Left renal pelvis (tissue), 4 donors: ENCODE measurements at places on chromosomes 5 and 9. TPM values are rescaled to one million over a fixed set of nuclear protein-coding genes. Genes with fewer than 3 reads are reported as not detected.

Gene C9orf57
- polyA plus RNA-seq, result not detected

- no peak for DNase-seq
Measured at GRCh38 chr9:107007402-107007801, 144.4 kb downstream of the ZNF462 start.

DNA sequence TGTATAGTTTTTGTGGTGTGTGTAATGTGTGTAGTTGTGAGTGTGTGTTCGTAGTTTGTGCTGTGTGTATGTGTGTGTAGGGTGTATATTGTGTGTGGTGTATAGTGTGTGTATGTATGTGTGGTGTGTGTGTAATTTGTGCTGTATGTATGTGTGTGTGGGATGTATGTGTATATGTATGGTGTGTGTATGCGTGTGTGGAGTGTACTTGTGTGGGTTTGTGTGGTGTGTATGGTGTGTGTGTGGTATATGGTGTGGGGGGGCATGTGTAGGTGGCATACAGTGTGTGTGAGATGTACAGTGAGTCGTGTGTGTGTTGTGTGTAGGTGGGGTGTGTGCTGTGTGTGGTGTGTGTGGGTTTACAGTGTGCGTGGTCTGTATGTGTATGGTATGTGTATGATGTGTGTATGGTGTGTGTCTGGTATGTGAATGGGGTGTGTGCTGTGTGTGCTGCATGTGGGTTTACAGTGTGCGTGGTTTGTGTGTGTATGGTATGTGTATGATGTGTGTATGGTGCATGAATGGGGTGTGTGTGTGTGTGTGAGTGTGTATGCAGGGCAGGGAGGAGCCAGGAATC is 125.2 kb downstream of the GADD45G start:
- DNase-seq, result no peak

- no peak for DNase-seq
Measured at GRCh38 chr5:159527546-159528254, 197.4 kb upstream of the IL12B start.

- DNase-seq, result no peak
Measured at GRCh38 chr5:80632700-80633099, 21.8 kb upstream of the MSH3 start.

Gene FOXD4L6
- polyA plus RNA-seq, result not detected

Gene FOXD4L5
- polyA plus RNA-seq, result 0.11 TPM

DNA sequence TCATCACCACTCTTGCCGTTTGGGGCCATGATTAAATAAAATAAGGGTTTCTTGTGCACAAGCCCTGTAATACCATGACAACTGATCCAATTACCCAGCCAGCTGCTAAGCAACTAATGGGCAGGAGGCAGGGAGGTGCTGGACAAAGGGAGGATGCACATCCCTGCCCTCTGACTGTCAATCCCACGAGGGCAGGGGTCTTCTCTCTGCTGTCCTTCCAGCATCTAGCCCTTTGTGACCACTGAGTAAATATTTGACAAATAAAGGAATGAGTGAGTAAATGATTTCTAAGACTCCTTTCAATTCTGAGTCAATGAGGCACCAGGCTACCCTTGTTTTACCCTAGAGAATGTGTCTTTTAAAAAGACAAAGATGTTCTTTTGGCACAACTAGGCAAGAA is 247.1 kb downstream of the SYK start:
- DNase-seq, result no peak

DNA sequence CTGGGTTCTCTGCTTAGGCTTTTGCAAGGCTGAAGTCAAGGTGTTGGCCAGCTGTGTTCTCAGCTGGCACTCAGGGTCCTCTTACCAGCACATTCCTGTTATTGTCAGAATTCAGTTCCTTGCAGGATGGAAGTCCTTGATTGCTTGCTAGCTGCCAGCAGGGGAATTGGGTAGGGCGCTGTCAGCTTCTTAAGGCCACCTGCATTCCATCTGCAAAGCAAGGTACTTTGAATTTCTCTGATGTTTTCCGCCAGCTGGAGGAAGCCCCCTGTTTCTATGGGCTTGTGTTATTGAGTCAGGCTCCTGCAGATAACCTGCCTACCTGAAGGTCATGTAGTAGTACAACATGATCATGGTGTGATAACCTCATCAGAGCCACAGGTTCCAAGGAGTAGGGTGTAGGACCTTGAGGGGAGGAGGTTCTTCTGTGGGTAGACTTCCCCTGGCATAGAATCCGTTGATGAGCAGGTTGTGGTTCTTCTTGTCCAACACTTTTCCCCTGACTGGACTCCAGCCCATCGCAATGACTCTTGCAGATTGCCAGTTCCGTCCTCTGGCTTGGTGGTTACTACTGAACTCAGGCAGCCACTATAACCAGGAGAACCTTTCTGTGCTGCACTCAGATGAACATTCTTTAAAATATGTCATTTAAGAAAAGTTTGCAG is 6.8 kb downstream of the TENT4A start:
- DNase-seq, result no peak

Gene SLC23A1
- 16.2 TPM for polyA plus RNA-seq

GRCh38 chr5:172800088-172800551 is 29.1 kb upstream of the DUSP1 start:
- no peak for DNase-seq

Gene PLEKHG4B
- polyA plus RNA-seq, result 17.1 TPM

Gene PCDHAC2
- polyA plus RNA-seq, result 0.96 TPM

DNA sequence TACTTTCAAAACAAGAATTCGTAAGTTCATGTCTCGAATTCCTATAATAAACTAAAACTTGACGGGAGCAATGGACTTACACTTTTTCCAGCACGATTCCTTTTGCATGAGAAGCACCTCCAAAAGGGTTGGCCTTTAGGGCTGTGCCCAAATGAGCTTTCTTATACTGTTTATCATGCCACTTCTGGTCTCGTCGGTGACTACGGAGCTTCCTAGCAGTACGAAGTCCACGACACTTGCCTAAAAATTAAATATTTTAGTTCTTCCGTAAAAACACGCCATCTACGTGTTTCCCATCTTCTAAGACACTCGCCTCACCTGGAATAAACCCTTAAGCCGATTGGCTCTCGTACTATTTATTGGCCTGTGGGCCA is 554 bp downstream of the RPS23 start:
- DNase-seq, result no peak

Gene CDX1
- 0.40 TPM for polyA plus RNA-seq

DNA sequence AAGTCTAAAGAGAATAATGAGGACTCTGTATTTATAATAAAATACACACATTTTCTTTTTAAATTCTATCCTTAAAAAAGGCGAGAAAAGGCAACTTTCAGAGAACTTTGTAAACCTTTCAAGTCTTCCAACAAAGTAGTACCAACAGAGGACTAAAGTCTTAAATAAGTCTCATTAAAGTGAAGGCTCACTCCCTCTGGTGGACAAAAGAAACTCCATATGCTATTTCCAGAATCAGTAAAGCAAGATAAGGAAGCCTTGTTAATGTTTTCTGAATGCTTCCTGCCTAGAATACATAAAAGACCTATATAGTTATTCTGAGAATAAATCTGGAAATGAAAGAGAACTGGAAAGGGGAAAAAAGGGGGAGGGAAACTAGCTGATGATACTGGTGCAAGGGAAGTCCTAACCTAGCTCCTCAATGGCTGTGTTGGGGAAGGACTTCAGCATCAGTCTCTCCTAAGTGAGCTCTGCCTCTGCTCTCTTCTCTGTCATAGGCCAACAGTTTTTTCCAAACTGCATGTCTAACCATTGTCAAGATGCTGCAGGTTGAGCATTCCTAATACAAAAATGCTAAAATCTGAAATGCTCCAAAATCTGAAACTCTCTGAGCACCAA is 7.2 kb downstream of the HMGCS1 start:
- DNase-seq, result no peak

DNA sequence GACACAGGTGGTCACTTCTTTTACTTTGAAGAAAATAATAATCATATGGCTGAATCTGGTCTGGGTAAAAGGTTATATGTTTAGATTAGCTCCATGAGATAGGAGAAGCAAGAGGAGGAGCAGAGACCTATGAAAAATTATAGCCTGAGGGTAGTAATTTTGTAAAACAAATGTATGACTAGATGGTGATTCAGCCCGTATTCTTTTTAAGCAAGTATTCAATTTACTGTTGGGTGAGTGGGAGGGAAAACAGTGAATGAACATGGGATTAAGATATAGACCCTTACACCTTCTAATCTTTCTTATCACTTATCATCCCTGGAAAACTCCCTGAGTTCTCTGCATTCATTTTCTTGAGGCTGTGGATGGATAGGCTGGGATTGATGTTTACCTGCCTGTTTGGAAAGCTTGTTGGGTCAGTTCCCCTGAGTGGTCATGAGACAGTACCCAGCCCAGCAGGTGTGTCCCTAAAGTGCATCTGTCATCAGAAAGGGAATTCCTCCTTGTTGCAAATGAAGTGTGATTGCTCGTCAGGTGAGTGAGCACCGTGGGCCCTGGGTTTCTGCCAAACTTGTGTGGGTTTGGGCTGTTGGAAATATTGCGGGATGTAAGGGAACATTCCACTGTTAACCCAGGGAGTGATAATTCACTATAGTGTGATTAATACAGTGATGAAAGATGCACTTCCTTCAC is 101.2 kb upstream of the GDNF start:
- no peak for DNase-seq

GRCh38 chr9:92632641-92633040 is 37.3 kb downstream of the IPPK start:
- no peak for DNase-seq

Gene PCA3
- 0.19 TPM for polyA plus RNA-seq

DNA sequence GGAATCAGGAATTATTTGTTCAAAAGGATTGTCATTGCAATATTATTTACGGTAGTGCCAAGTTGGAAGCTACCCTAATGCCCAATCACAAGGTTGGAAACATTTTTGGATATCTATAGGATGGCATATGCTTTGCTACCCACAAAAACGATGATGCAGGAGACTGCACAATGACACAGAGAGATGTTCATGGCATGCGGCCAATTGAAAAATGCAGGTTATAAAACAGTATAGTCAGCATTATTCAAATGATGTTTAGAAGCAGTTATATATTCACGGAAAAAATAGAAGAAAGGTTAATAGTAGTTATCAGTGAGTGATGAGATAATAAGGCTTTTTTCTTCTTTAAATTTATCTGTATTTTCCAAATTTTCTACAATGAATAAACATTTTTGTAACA is 5.9 kb upstream of the ACSL6 start:
- DNase-seq, result no peak

DNA sequence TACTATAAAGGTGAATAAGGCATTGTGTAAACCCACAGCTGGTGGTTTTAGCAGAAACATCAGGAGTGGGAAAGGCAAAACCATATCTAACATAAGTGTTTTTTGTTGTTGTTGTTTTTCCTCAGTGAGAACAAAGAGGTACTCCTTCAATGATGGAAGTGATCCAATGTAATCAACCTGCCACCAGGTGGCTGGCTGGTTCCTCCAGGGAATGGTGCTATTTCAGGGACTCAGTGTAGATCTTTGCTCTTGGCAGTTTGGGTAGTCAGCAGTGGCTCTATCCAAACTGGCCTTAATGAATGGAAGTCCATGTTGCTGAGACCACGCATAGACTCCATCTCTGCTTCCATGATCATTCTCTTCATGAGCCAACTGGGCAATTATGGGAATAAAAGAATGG is 10.8 kb downstream of the DMRTA1 start:
- DNase-seq, result no peak

Gene LTC4S
- 4.1 TPM for polyA plus RNA-seq

DNA sequence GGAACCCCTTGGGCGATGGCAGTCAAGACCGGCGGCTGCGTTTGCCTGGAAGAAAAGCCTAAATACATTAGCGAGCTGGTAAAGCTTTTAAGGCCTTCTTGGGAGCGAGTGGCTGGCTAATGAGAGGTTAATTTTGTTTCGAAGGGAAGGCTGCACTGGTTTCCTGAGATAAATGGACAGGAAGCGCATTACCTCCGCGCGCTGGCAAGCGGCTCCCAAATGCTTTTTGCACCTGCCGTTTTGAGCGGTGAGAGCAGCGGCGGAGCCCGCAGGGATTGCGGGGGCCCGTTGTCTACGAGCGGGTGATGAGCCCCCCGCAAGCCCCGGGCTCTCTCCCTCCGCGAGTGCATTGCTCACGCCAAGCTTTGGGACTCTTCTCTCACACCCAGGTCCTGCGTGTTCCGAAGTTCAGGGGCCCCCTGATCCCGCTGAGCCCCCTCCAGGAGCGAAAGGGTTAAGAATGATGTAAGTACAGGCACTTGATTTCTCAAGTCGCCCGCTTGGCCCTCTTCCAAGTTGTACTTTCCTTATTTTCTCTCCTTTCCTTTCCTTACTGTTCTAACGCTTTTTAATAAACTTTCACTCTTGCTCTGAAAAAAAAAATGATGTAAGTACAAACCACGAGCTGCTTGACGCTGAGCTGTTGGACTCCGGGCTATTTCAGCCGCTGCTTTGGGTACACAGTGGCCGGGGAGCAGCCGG is 3.1 kb upstream of the RGMB start:
- peak; percentile 52 for DNase-seq

- no peak for DNase-seq
Measured at GRCh38 chr5:39341896-39342295, 22.4 kb downstream of the C9 start.

Gene NTNG2
- 0.40 TPM for polyA plus RNA-seq

GRCh38 chr5:155727512-155728145 is 599.3 kb upstream of the SGCD start:
- DNase-seq, result no peak

DNA sequence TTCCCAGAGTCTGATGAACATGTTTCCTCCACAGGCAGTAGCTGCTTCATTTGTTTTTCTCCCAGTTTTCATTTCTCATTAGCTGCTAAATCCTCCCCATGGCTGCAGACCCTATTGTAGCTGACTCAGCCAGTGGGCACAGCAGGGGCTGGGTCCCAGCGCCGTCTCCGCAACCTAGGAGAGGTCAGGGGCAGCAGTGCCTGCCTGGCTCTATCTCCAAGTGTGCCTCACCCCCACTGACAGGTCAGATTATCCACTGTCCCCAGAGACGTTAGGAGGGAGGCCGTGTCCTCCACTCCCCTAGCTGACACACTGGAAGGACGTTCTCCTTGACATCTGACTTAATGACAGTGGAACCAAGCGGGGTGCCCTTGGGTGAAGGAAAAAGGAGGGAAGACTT is 31.1 kb downstream of the KCNIP1 start:
- no peak for DNase-seq

Gene OR1N1
- not detected for polyA plus RNA-seq

GRCh38 chr9:110099236-110100095 is 108.5 kb downstream of the C9orf152 start:
- DNase-seq, result no peak

- DNase-seq, result no peak
Measured at GRCh38 chr5:120528609-120529008, 64.5 kb downstream of the PRR16 start.

Gene NRARP
- 7.0 TPM for polyA plus RNA-seq

Gene HOMER1
- polyA plus RNA-seq, result 20.6 TPM

- no peak for DNase-seq
Measured at GRCh38 chr5:66639037-66639436, 42.8 kb downstream of the MAST4 start.

GRCh38 chr9:124231095-124231737 is 26.5 kb upstream of the NEK6 start:
- DNase-seq, result no peak

Gene OGN
- 30.2 TPM for polyA plus RNA-seq

DNA sequence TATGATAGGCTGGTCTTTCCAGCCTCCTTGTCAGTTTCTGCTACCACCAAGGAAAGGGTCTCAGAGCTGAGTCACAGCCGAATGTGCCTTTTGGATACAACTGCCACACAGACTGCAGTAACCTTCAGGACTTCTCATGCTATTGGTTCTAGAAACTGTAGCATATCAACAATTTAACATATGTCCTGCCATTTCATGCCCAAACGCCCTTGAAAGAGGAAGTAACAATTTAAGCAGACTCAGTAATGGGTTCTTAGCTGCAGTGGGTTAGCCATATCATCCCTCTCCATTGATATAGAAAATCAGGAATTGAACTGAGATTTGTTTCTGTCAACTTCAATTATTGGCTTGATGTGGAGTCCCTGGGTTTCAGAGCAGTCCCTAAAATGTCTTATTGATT is 4.1 kb upstream of the CLK4 start:
- DNase-seq, result no peak
